ENCODE measurements at places on chromosomes 5 and 9.

DNA sequence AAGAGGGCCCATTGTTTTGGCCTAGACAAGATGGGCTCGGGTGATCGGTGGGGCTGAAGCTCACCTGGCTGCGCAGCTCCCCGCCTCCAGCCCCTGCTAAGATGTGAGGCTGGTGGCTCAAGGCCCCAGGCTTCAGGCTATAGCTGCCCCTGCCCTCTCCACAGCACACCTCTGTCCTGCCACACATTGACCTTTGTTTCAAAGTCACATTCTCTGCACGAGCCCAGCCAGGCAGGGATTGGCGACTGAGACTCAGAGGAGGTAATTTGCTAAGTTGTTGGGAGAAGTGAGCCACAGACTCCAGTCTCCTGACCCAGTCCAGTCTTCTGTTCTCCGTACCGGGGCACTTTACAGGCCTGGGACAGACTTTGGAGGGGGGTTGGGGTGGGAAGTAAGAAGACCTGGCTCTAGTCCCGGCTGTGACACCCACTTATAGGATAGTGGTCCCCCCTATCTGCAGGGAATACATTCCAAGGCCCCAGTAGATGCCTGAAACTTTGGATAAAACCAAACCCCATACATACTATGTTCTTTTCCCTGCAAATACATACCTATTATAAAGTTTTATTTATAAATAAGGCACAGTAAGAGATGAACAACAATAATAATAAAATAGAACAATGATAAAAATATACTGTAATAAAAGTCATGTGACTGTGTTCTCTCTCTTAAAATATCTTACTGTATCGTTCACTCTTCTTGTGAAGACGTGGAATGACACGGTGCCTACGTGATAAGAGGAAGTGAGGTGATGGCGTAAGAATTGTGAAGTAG, 13.3 kb downstream of the PDGFRB start:
- no peak for DNase-seq

- peak; percentile 24 for DNase-seq
Observed at GRCh38 chr9:93301911-93302541, 118.1 kb downstream of the WNK2 start.

DNA sequence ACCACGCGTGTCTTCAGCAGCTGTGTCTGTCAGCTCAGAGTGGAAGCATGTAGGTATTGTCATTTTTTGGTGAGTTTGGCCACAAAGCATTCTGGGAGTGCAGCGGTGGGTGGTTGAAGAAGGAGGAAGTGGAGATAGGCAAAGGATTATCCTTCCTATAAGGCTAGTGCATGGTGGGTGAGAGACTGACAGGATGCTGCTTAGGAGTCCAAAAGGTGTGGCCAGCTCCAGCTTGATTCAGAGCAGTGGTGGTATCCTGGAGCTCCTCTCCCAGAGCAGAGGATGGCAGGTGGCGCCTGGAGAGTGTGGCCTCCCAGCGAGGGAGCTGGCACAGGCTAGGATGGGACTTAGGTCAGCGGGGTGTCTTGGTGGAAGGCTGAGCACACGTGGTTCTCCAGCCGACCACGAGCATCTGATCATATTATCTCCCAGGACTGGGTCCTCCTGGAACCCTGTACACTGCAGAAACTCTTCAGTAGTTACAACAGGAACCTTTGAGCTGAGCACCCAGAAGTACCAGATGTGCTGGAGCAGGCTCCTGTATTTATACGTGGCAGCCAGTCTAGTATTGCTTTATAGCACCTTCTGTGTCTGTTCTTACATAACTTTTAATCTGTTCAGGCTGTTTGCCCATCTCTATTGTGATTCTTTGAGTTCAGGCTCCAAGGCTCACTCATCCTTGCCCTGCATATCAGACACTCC, 29.6 kb downstream of the MAML1 start:
- peak; percentile 60 for DNase-seq

DNA sequence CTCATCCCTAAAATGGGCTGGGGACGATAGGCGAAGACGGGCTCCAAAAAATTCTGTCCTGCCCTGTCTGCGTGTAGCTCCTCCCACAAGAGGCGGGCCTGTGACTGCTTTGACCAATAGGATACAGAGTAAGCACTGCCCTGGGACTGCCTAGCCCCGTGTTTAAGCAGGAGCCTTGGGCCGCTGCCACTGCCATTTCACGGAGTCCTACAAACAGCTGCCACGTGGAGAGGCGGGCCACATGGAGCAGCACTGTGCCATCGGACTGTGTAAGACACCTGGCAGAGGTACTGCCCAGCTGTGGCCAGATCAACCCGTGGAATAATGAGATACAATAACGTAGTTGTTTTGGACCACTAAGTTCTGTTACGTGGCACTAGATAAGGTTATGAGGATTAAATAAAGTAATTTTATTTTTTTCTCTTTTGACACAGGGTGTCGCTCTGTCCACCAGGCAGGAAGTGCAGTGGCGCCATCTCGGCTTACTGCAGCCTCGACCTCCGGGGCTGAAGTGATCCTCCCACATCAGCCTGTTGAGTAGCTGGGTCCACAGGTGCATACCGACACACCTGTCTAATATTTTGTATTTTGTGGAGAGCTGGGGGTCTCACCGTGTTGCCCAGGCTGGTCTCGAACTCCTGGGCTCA, 87.2 kb downstream of the LMNB1 start:
- DNase-seq, result no peak

DNA sequence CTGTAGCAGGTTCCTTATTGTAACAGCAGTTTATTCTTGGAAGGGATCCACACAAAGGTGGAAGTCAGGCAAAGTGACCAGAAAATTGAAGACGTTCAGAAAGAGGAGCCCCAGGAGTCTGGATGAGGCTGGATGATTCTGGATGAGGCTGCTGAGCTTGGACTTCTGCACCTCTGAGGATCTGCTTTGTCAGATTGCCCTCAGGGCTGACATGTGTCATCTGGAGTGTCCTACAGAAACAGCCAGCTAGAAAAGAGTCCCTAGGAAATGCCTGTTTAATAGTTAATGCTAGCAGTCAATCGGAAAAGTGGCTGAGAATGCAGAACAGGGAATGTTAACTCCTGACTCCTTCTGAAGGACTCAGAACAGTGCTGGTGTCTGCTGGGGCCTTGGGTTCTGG, 236.4 kb downstream of the LRRC70 start:
- no peak for DNase-seq

- no peak for DNase-seq
Observed at GRCh38 chr9:7324152-7324598, 475.4 kb downstream of the DMAC1 start.

Measured in suppressor macrophage (primary cell).